Effector CD8-positive, alpha-beta T cell (primary cell): ENCODE measurements at places on chromosomes 1 and 21.

DNA sequence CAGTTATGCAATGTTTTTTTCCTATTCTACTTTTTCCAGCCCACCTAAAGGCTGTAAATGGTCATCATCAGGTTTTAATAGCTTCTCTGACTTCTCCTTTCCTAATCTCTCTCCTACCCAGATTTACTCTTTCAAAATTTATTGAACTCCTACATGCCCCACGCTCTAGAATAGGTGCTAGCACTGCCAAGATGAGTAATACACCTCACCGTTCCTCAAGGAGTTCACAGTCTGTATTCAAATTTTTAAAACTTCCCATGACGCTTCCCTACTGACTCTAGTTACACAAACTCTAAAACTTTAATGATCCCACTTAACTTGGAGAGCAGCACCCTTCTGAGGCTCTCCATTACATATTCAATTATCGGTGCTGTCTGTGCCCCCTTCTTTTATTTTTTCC is 51.6 kb downstream of the ALG14 start:
- DNase-seq, result no peak

- DNase-seq, result peak; percentile 51
Measured at GRCh38 chr1:154878371-154879037, 8.4 kb upstream of the KCNN3 start.

GRCh38 chr1:91749788-91750231 is 136.1 kb downstream of the TGFBR3 start:
- no peak for DNase-seq

GRCh38 chr21:28795251-28795650 is 197.4 kb downstream of the LTN1 start:
- DNase-seq, result no peak

- no peak for DNase-seq
Measured at GRCh38 chr1:203175827-203176241, 208 bp upstream of the MYBPH start.

GRCh38 chr1:14790982-14791381 is 192.5 kb downstream of the KAZN start:
- DNase-seq, result no peak

DNA sequence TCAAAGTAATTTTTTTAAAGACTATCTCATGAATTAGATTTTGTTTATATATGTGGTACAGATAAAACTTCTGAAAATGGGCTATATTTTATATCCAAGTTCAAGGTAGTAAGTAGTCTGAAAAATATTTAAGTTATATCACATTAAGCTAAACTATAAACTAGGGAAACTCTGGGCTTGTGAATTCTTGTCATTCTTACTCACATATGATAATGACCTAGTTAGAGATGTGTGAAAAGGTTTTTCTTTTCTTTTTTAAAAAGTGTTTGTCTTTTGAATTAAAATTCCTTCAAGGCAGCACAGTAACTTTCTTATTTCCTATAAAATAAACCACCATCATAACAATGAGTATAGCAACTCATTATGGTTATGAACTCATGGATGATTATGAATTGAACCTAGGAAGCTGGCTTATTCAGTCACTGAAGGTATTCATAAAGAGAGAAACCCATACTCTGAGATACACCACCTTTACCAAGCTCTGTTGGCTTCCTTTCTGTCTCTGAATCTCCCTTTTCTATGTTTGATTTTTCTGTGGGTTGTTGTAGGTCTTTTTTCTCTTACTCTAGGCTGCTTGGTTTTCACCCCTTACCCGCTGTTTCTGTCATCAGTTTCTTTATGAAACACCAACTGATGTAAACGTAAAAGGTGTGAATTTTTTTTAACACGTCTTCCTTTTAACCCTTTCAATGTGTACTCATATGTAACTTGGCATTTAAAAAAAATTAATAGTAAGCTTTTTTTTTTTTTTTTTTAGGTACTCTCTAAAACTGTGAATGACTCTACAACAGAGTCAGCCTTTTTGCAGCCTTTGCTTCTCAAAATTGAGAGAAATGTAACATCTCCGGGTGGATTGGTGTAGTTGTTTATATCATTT is 25.2 kb downstream of the IL12RB2 start:
- no peak for DNase-seq

- no peak for DNase-seq
Measured at GRCh38 chr1:62951428-62951827, 167.5 kb downstream of the ATG4C start.

GRCh38 chr1:109392037-109392787 is 5.5 kb downstream of the SORT1 start:
- DNase-seq, result no peak

GRCh38 chr1:223129229-223129901 is 13.7 kb downstream of the TLR5 start:
- peak; percentile 51 for DNase-seq

DNA sequence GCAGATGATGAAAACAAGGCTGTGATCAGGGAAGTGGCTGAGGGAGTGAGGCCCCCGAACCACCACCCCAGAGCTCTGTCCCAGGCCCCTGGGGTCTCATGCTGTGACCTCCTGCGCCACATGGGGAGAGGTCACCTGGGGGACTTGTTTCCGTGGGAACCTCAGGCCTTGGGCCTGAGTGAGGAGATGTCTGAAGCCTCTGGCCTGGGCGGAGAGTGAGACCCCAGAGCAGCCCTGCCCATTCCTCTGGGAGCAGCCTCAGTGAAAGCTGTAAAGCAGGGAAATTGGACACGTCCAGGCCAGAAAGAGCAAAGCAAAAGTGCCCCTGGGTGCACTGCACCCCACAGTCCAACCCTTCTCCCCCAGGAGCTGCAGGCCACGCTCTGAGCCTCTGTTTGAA is 16.5 kb upstream of the NPHP4 start:
- no peak for DNase-seq
